ENCODE measurements at places on chromosomes 7 and 10.

GRCh38 chr10:53606981-53607380, 834.4 kb upstream of the MBL2 start:
- DNase-seq, result no peak

DNA sequence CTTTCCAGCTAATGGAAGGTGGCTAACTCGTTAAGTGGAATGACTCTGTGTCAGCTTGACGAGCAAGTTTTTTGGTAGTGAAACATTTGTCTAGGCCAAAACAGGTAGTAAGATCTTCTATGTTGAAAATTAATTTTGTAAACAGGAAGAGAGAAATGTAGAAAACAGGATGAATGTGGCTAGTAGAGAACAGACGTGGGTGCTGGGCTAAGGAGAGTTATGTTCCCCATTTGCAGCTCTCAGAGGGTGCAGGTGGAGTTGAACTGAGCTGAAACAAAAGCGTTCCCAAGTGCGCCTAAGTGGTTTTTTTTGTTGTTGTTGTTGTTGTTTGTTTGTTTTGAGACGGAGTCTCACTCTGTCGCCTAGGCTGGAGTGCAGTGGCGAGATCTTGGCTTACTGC, 59.5 kb upstream of the SRPK2 start:
- no peak for DNase-seq

GRCh38 chr10:78458983-78459638, 425.4 kb downstream of the RPS24 start:
- peak; percentile 31 for DNase-seq

- DNase-seq, result no peak
These were observed 222.6 kb upstream of the PPP1R3A start for GRCh38 chr7:114141415-114141814.

- DNase-seq, result peak; percentile 20
These were observed 55.2 kb downstream of the TACC2 start for GRCh38 chr10:122044045-122044661.

- DNase-seq, result no peak
These were observed 76.9 kb upstream of the EGR2 start for GRCh38 chr10:62893036-62893435.

- no peak for DNase-seq
These were observed 32.7 kb downstream of the INPP5A start for GRCh38 chr10:132570265-132570664.
